ENCODE measurements at places on chromosomes 2 and 18.

- DNase-seq = no peak
Measured at GRCh38 chr18:56986829-56987228, 160.1 kb upstream of the BOD1L2 start.

GRCh38 chr2:139911160-139911559 is 1131.0 kb upstream of the NXPH2 start:
- no peak for DNase-seq

- peak; percentile 18 for DNase-seq
Measured at GRCh38 chr18:72652990-72653593, 109.0 kb upstream of the CBLN2 start.

GRCh38 chr2:177984749-177985148 is 87.8 kb downstream of the PDE11A start:
- DNase-seq = no peak

GRCh38 chr2:24853996-24854395 is 60.8 kb downstream of the CENPO start:
- DNase-seq = no peak

DNA sequence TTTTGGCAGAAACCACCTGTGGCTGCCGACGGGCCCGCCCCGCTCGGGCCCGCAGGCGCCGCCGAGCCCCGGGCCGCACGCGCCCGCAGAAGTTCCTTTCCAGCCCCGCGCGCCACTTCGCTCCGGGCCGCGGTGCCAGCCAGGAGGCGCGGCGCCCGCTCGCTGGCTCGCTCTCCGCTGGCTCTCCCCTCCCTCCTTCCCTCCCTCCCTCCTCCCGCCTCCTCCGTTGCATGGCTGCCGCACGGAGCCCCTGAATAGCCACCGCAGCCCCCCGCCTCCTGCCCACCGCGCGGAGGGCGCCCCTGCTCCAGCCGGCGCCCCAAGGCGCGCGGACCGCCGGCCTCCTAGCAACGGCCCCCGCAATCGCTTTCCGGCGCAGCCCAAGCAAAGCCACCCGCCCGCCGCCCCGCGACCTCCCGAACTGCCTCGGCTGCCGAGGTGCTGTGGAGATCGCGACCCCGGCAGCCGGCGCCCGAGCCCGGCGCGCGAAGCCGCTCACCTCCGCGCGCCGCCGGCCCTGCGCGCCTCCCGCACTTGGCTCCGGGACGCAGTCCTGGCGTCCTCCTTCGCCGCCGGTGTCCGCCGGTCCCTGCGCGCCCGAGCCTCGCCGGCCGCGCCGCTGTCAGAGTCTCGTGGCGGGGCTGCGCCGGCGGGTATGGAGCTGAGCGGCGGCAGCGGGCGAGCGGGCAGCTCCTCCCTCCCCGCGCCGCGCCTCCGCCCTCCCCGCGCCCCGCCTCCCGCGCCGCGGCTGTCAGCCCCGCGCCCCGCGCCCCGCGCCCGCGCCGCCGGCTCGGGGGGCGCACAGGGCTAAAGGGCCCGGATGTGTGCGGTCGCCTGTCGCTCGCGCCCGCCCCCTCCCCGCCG is at the start of gene ZBTB7C:
Gene ZBTB7C, minus strand, starts transcription at position 657 of the 864 bp plus-strand sequence.
- no peak for DNase-seq

Data from stimulated activated CD8-positive, alpha-beta memory T cell treated with anti-CD3 and anti-CD28 coated beads, Interleukin-2, amount 100 ng/mL, for 48 hours (primary cell).